Inflammatory macrophage treated with lipopolysaccharide for 1 hour (primary cell): ENCODE measurements at places on chromosomes 7 and 10.

GRCh38 chr7:129782818-129783583 is 169.8 kb downstream of the UBE2H start:
- DNase-seq: no peak

DNA sequence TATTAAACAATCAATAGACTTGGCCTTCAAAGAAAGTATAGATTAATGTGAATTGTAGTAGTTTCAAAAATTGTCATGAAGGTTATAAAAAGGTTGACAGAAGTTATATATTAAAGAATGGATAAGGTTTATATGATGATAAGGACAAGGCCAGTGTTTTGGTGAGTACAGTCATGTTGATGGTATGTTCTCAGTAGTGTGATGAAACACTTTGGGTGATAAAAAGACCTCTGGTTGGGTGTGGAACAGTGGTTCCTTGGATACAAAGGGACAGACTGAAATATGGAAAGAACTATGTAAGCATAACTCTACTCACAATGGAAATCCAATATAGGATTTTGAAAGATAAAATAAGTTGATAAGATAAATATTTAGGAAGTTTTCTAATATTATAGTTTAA is 866.3 kb downstream of the ANKRD7 start:
- no peak for DNase-seq

- DNase-seq: no peak
These were observed 29.6 kb downstream of the RPS24 start for GRCh38 chr10:78063236-78063635.

GRCh38 chr10:34543716-34544115 is 271.4 kb downstream of the PARD3 start:
- DNase-seq: no peak

GRCh38 chr10:104450490-104450889 is 96.9 kb downstream of the CFAP58 start:
- no peak for DNase-seq

- DNase-seq: peak; percentile 62
These were observed 26.1 kb downstream of the IL15RA start for GRCh38 chr10:5951167-5951711.

DNA sequence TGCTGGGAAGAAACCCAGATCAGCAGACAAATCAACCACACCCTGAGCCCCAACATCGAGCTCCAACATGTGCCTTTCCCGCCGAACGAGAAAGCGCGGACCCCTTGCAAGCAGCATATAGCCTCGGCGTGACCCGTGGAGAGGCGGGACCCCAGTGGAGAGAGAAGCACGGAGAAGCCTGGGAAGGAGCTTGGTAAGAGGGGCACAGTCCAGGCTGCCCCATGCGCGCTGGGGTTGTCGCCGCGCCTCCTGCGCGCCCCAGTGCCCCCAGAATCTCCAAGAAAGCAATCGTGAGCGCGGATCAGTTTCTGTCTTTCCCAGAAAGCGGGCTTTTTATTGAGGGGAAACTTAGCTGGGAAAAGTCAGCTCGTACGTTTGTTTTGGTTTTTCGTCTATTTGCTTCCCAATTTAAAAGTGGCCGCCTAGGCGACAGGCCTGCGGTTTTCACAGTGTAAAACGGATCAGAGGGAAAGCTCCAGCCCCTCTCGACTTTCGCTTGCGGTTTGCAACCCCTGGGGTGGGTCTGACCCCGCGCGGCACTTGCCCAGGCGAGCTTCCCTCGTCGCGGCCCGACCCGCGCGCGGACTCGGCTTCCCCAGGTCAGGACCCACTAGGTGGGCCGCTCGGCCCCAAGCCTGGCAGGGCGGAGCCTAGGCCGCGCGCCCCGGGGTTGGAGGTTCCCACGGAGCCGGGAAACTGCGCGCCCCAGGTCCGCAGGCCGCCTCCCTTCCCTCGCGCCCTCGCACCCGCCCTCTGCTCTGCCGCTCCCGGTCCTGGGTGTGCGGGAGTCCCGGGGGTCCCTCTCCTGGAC is 31.1 kb downstream of the SKIDA1 start:
- peak; percentile 13 for DNase-seq

- DNase-seq: no peak
These were observed 2.1 kb downstream of the NOS3 start for GRCh38 chr7:150992833-150993302.

DNA sequence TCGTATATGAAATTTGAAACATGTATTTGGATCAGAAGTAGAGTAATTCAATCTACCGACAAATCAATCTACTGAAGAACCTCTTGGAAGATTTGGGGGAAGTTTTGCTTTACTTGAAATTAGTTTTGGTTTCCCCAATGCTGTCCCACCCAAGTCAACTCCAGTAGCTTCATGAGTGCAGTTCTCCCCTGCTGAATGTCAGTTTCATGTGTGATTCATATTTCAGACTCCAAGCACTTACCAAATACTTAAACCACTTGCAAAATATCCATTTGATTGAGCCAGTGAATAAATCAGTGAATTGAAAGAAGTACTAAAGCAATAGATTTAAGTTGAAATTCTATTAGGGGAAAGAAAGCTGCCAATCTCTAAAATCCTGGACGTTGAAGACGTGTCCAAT is 9.3 kb downstream of the CALML5 start:
- DNase-seq: no peak

GRCh38 chr7:63096141-63096540 is 902.5 kb upstream of the ZNF722 start:
- DNase-seq: no peak
